Hindlimb muscle (tissue), 1 donor: ENCODE measurements at places on chromosomes 1 and 21. TPM values are rescaled to one million over a fixed set of nuclear protein-coding genes. Genes with fewer than 3 reads are reported as not detected.

The SERPINC1 gene
- 0.12 TPM for polyA plus RNA-seq

The PTGFRN gene
- polyA plus RNA-seq: 118 TPM

The GPX7 gene
- 136 TPM for polyA plus RNA-seq

The ATP13A2 gene
- polyA plus RNA-seq: 22.7 TPM

The PLA2G4A gene
- 2.2 TPM for polyA plus RNA-seq

The YARS1 gene
- polyA plus RNA-seq: 40.4 TPM

The PPP1R15B gene
- polyA plus RNA-seq: 23.0 TPM

The DYNLT4 gene
- not detected for polyA plus RNA-seq

The SELL gene
- 2.6 TPM for polyA plus RNA-seq

The DLGAP3 gene
- 0.45 TPM for polyA plus RNA-seq

The LCE1C gene
- not detected for polyA plus RNA-seq

The LORICRIN gene
- polyA plus RNA-seq: not detected

The CYP2J2 gene
- 93.5 TPM for polyA plus RNA-seq

The DMBX1 gene
- not detected for polyA plus RNA-seq

The ACTA1 gene
- 13,723 TPM for polyA plus RNA-seq

The TNFRSF18 gene
- polyA plus RNA-seq: 4.1 TPM

The TRAF3IP3 gene
- 2.8 TPM for polyA plus RNA-seq

The SYCP1 gene
- not detected for polyA plus RNA-seq

The TMPRSS2 gene
- not detected for polyA plus RNA-seq

The KCNA2 gene
- polyA plus RNA-seq: 0.52 TPM

The CELA2B gene
- polyA plus RNA-seq: 4.1 TPM

The YBX1 gene
- 1,149 TPM for polyA plus RNA-seq

The RGL1 gene
- 21.6 TPM for polyA plus RNA-seq
